ENCODE measurements at places on chromosomes 12 and 14.

- DNase-seq, result no peak
These were observed 12.8 kb downstream of the STX2 start for GRCh38 chr12:130826151-130826801.

- DNase-seq, result no peak
These were observed 777 bp downstream of the ARF3 start for GRCh38 chr12:48956279-48957140.

DNA sequence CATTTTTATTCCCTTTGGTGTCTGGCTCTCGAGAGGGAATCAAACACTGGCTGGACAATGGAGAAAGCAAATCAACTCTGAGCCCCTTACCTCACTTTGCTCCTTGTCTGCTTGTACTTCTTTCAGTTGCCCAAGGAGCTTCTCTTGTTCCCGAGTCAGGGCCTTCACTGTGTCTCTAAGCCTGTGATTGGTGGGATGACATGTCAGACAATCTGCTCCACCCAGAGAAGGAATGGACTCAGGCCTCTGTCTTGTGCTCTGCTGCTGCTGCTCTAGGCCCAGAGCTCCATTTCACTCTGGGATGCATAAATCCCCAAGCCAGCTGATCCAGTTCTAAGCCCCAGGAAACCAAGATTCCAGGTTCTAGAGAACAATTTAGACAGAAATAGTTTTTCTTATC lies 7.6 kb downstream of the CALCOCO1 start:
- no peak for DNase-seq

DNA sequence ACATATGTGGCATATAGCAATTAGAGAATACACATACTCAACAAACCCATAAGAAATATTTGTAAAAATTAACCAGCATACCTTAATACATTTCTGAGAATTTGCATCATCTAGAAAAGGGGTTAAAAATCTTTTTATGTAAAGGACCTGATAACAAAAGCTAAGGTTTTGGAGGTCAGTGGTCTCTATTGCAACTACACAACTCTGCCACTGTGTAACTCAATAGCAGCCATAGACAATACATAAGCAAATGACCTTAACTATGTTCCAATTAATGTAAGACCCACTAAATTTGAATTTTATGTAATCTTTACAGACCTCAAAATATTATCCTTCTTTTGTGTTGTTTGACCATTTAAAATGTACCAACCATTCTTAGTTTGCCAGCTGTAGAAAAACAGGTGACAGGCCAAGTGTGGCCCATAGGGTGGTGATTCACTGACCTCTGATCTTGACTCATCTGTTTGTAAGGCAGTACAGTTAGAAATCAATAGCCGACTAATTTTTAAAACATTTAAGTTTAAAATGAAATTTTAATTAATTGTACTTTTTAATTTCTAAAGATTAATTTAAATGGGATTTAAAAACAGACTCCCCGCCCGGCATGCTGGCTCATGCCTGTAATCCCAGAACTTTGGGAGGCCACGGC lies 7.4 kb upstream of the EPS8 start:
- no peak for DNase-seq

- no peak for DNase-seq
These were observed 13.7 kb upstream of the CLEC4D start for GRCh38 chr12:8499616-8500015.

DNA sequence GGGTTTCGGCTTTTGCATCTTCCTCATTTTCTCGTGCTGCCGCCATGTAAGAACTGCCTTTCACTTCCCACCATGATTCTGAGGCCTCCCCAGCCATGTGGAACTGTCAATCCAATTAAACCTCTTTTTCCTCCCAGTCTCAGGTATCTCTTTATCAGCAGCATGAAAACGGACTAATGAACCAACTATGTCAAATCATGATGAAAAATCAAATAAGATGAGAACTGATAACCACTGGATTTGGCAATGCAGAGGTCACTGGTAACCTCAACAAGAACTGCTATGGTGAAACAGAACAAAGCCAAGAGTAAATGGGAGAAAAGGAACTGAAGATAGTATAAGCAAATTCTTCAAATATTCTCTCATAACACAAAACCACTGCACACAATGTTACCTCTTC lies 6.0 kb downstream of the EML5 start:
- DNase-seq, result no peak

- no peak for DNase-seq
These were observed 2.8 kb downstream of the RPS6KL1 start for GRCh38 chr14:74920281-74920680.

Measured in cortex of kidney (tissue), 1 donor.